AG04449 (cell line): ENCODE measurements at places on chromosomes 2 and 18.

GRCh38 chr2:98771264-98771663 lies 40.3 kb upstream of the MGAT4A start:
- DNase-seq = no peak

DNA sequence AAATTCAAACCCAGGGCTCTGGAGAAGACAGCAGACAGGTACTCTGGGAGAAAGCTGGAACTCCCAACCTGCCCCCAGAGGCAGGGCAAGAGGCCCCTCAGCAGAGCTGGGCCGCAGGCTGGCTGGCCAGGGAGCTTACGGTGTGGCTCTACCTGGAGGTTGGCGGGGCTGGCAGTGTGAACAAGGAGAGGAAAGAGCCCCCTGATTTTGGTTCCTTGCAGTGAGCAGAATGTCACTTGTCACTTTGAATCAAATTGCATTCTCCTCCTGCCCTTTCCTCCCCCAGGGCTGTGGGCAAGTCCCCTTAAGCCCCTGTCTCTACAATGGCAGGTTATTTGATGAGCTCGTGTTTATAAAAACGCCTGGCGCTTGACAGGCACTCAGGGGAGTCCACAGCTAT lies 32.6 kb downstream of the MYO7B start:
- no peak for DNase-seq

GRCh38 chr2:187617120-187617519 lies 62.9 kb upstream of the TFPI start:
- DNase-seq = no peak

GRCh38 chr2:72619626-72620025 lies 206.2 kb downstream of the EXOC6B start:
- DNase-seq = no peak
